Activated T-helper 2 cell treated with anti-CD3 and anti-CD28 coated beads, Interferon-gamma antibody, Interleukin-2, Interleukin-4, amounts not matched to agents 10 μg/mL and 5 μg/mL and 100 μg/mL, durations not matched to agents 14 hours and 24 hours and 36 hours (primary cell): ENCODE measurements at places on chromosomes 12 and 14.

DNA sequence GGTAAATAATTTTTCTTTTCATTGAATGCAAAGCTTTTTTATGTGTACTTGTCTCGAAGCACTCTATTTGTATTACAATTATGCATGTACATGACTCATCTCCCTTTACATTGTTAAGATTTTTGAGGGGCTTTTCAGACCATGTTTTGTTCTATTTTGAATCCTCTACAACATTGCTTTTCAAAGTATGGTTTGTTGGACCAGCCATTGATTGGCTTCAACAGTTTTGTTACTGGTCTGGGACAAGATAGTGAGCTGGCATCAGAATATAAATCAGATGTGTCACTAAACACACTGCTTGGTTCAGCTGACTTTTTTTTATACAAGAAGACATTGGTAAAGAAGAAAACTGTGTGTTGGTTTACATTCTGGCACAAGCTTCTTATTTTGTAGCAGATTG is 122.3 kb downstream of the MON2 start:
- DNase-seq = no peak

GRCh38 chr12:52061470-52062166 is 8.2 kb upstream of the ATG101 start:
- no peak for DNase-seq

GRCh38 chr14:74840603-74841030 is 35.3 kb downstream of the PROX2 start:
- no peak for DNase-seq

DNA sequence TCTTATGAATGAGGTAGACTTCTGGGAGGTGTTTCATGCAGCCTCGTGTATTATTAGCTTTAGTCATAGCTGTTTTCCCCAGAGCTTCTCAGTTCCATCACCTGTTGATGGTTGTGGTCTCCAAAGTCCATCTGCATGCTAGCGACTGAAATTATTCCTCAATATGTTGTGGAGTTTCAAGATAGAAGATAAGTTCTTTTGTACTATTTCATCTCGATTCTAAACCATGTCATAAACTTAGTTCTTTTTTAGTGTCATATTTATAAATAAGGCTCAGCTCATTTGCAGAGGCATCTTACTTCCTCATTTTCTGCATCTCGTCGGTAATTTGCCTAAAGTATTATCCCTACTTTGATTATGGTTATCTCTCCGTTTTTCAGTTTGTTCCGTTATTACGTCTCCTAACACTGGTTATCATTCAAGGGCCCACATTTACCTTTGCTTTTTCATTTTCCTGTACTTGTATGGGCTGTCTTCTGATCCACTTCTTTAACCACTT is 119.1 kb downstream of the ITPR2 start:
- no peak for DNase-seq
